ENCODE measurements at places on chromosomes 4 and X.

- DNase-seq: no peak
Measured at GRCh38 chr4:80407246-80407645, 71.7 kb downstream of the CFAP299 start.

DNA sequence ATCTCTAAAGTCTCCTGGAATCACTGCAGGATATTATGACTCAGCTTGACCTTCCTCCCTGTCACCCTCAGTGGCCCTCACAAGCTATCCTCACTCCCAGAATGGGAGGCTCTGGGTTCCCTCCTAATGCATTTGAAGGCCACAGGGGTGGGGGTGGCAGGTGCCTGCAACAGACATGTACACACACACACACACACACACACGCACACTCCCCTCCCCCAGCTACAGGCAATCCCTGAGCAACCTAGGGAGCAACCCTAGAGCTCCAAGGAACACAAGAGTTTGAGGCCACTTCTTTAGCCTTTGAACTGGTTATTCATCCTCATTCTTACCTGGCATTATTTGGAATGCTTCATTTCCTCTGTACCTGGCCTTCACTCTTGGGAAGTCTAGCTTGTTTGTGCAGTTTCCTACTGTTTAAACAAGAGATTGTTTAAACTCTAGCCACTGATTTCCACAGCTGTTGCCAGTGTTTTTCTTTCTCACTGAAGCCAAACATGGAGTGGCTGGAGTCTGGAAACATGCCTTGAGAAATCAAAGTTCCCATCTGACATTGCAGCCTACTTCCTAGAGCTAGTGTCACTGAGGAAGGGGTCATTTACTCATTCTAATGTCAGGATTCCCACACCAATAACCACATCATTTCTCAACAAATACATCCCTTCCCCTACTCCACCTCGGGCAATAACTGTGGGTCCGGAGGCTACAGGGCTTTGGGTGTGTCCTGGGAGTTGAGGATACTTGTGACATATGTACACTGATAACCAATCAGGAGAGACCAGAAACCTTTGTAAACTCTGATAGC lies 37.7 kb downstream of the MAOA start:
- no peak for DNase-seq

GRCh38 chr4:77845400-77845799 lies 17.2 kb upstream of the MRPL1 start:
- DNase-seq: no peak

GRCh38 chr4:22869235-22869634 lies 176.5 kb downstream of the GBA3 start:
- DNase-seq: no peak

DNA sequence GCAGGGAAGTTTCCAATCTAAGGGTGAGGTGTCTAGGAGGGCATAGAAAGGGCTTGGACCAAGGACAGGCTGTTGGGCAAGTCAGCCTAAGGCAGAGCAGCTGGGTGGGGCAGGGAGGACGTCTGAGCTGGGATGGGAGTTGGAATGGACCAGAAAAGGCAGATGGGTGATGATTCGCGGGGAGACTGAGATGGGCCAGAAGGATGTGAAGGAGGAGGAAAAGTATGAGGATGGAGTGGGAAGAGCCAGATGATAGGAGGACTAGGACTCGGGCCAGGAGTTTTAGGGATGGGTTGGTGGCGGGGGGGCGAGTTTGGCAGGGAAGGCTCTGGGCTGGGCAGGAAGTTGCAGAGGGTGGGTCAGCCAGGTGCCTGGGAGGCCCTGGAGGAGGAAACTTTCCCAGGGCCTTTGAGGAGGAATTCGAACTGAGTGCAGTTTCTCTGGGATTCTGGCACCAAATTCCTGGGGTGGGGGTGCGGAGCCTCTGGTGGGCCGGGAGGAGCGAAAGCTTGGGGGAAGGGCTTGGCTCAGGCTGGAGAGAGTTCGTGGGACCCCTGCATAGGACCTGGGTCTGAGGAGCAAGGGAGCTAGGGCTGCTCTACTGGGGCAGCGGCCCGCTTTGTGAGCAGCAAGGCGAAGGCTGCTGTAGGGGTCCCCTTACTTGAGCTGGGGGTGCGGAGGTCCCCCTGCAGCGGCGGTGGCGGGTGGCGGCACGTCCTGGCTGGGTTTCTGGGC lies 8.7 kb upstream of the TIMP1 start:
- no peak for DNase-seq

GRCh38 chr4:95676190-95676589 lies 127.4 kb upstream of the UNC5C start:
- no peak for DNase-seq

DNA sequence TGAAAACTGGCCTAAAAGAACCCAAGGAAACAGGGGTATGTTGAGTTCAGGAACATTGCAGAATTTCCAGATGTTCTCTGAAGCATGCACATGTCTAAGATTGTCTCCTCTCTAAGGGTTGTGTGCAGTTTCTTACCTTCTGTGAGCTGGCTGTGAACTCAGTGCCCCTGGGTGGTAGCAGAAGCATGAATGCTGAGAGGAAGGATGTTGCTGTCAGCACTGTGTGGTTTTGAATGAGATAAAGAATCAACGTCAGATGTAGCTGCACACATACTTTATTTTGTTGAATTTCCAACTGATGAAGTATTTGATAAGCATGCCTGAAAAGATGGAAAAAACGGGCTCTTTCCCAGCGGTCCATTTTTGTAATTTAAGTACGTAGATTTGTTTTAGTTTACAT lies 23.8 kb upstream of the CD38 start:
- no peak for DNase-seq

DNA sequence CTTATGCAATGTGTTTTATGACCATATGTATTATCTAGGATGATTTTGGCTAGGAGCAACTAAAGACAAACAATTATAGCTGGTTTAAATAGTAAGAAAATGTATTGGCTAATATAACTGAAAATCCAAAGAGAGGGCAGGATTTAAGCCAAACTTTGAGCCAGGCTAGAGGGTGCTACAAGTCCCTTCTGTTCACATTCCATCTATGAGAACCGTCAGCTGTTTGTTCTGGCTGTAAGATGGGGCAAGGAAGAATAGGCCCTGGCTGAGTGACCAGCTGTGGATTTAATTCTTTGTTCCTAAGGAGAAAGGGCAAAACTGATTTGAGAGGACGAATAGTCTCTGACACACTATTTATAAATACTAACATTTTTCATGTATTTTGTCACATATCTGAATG lies 79.2 kb upstream of the UGT8 start:
- no peak for DNase-seq

DNA sequence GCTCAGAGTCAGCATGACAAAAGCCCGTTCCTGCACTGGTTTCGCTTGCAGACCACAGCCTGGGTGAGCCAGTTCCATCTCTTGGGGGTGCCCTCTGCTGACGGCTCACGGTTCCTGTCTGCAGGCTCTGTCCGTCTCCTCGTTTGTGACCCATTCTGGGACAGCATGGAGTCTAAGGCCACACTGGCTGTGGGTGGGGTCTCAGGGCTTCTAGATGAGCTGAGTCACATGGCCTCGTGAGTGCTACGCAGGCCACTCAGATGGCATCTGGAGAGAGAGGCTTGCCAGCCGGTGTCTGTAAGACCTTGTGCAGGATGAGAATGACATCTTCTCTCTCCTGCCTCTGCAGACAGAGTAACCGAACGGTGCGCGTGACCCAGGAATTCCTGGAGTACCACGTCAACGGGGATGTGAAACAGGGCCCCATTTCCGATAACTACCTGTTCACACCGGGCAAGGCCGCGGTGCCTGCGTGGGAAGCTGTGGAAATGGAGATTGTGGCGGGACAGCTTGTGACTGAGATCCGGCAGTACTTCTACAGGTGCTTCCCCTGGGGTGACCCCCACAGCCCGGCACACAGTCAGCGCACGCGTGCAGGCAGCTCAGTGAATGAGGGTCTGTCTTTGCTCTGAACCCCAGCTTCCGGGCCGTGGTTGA lies 31.6 kb upstream of the MRFAP1 start:
- no peak for DNase-seq

DNA sequence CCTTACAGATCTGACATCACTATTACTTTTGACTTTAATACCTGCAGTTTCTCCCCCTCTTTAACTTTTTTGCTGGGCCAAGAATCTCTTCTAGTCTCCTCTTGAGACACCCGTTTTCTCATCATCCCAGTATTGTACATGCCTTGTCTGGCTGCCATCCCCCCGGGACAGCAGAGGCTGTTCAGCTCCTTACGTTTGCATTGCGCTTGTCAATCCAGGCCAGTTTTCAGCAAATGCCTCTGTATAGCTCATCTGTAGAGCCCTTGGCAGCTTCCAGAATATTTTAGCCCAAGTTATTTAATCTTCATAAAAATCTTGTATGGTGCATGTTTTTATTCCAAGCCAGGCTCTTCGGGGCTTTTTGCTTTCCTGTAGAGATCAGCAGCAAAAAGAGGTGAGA lies 22.3 kb upstream of the HOPX start:
- DNase-seq: no peak

GRCh38 chr4:140059159-140059558 lies 94.8 kb downstream of the MAML3 start:
- no peak for DNase-seq

- DNase-seq: no peak
Measured at GRCh38 chr4:10007436-10007740, 13.9 kb downstream of the SLC2A9 start.

GRCh38 chrX:8743126-8743732 lies 11.3 kb upstream of the ANOS1 start:
- no peak for DNase-seq

DNA sequence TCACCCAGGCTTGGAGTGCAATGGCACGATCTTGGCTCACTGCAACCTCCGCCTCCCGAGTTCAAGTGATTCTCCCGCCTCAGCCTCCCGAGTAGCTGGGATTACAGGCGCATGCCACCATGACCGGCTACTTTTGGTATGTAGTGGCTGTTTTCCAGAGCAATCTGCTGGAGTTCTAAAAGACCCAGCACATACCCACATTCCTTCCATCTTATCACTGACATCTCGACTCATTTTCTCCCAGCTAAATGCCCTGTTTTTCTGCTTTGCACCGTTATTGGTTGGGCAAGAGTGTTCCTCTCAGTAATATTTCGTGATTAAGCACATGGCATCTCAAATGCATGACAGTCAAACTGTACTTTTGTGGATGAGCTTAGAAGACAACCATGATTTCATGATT lies 53.7 kb downstream of the PRKX start:
- DNase-seq: no peak

DNA sequence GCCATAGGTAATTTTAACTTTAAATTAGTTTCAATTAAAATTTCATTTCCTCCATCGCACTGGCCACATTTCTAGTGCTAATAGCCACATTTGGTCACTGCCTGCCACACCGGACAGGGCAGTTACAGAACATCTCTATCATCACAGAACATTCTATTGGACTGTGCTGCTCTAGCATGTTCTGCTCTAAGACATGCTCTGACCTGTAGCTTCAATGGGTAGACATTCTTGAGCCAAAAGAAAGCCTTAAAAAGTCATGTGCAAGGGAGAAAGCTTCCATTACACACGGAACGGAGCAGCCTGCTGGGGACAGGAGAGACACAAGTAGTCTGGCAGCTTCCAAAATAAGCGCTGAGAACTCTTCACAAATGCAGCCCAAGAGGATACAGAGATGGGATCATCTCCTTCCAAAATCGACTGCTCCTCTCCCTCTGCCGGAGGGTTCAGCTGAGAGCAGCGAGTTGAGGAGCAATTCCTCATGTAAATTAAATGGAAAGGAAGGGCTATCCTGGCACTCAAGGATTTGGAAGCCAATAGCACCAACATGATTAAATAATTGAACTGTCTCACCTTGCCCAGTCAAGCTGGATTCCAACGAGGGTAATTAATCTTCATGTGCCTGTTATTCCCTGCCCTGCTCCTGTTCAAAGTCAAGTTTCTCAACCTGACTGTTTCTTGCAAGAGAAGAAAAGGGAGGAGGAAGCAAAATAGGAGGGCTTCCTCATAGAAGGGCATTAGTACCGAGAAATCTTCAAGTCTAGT lies 336.4 kb upstream of the NOCT start:
- DNase-seq: no peak

DNA sequence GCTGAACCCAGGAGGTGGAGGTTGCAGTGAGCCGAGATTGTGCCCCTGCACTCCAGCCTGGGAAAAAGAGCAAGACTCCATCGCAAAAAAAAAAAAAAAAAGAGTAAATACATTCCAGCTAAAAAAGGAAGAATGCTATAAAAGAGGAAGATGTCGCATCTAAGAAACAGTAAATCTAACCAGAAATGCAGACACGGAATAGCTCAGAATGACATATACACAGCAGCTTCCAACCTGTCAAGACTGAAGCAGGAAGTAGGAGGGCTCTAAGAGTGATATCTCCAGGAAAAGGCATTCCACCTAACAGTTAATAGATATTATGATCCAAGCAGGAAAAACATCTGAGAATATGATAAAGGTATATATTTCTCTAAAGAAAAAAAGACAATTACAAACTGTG lies 16.0 kb downstream of the CLOCK start:
- no peak for DNase-seq

- DNase-seq: no peak
Measured at GRCh38 chrX:19956306-19956705, 34.6 kb downstream of the BCLAF3 start.

GRCh38 chrX:145190801-145191389 lies 56.4 kb upstream of the SPANXN1 start:
- no peak for DNase-seq

- DNase-seq: no peak
Measured at GRCh38 chrX:136718091-136718490, 62.6 kb downstream of the ARHGEF6 start.

- no peak for DNase-seq
Measured at GRCh38 chr4:183960962-183961541, 55.9 kb downstream of the STOX2 start.

GRCh38 chrX:108304210-108304609 lies 134.0 kb downstream of the COL4A6 start:
- no peak for DNase-seq

DNA sequence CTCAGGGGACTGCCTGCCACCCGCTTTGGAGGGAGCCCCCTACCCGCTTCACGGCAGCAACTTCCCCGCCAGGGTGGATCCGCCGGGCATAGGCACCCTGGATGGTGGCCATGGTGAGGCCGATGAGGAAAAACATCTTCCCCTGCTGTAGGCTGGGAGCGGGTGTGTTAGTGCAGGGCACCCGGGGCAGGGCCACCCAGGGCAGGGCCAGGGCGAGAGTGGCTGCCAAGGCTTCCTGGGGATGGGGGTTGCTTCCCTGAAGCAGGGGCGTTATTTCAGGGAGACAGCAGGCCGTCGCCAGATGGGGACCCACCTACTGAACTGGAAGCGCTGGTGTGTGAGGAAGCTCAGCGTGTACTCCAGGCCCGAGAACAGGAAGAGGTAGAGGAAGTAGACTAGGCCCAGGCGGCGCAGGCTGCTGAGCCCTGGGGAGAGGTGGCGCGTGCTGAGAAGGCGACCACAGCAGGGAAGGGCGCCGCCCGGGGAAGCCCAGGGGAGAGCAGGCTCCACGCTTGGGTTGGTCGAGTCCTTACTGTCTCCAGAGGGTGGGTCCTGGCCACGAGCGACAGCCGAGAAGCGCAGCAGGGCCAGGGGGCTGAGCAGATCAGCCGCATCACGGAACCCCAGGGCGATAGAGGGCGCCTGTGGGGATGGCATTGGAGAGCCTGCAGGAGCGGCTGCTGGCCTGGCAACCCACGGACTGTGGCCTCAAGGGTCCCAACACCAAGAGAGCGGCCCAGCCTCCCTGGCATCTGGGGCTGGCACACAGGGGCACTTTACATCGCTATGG lies 31.5 kb downstream of the NOP14 start:
- DNase-seq: peak; percentile 76

Data from GM12891 (cell line).